Stimulated activated CD8-positive, alpha-beta memory T cell treated with anti-CD3 and anti-CD28 coated beads, Interleukin-7, amount 100 ng/mL, for 1 hour (primary cell): ENCODE measurements at places on chromosomes 4 and X.

GRCh38 chrX:11100281-11101035, 10.7 kb upstream of the HCCS start:
- DNase-seq: no peak

DNA sequence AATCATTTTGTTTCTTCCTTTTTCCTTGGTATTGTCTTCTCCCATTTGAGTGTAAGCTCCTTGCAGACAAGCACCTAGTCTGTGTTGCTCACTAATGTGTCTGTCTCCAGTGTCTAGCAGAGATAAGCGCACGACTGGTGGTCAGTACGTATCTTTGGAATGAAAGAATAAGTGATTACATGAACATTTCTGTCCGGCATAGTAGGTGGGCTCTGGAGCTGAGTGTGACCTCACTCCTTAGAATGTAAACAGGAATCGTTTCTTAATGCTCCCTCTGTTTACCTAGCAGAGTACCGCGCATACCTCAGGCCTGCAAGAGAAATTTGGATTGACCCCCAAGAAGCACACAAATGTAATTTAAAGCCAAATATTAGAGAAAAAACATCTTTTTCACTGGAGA, 235.4 kb downstream of the MAML3 start:
- no peak for DNase-seq

GRCh38 chr4:173121076-173121561, 47.5 kb upstream of the GALNT7 start:
- no peak for DNase-seq

DNA sequence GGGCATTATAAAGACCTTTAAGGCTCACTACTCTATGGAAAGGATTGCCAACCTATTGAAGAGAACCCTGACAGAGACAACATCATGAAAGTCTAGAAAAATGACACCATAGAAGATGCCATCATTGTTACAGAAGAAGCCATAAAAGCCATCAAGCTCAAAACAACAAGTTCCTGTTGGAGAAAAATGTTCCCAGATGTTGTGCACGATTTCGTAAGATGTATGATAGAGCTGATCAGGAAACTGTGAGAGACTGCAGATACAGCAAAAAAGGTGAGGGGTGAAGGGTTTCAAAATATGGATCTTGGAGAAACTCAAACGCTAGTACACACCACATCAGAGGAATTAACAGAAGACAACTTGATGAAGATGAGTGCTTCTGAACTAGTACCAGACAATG, 53.3 kb downstream of the WDFY3 start:
- DNase-seq: no peak

DNA sequence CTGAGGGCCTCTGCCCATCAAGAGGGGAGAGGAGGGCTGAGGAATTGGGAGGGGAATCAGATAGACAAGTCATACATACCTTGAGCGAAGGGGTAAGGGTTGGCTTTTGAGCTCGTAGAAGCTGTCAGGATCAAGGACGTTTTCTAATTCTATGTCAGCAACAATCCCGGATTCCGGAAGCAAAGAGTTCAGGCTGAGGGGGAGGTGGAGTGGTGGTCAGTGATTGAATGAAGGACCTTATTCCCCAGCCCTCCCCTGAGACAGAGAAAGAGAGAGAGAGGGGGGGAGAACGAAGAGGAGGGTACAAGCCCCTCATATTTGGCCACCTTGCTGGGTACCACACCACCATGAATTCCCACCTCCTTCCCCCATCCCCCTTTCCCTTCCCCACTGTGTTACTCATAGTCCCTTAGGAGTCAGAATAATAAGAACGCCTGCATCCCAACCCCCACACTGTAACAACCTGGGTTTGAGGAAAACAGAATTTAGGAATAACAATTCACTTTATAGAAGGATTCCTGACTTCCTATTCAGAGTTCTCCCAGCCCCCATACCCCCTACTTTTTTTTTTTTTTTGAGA, 2.7 kb downstream of the TFE3 start:
- no peak for DNase-seq

GRCh38 chr4:129978315-129978714, 882.4 kb downstream of the C4orf33 start:
- no peak for DNase-seq

GRCh38 chr4:178693816-178694215, 1251.6 kb upstream of the AGA start:
- DNase-seq: no peak

GRCh38 chr4:160110891-160111290, 1008.0 kb downstream of the RAPGEF2 start:
- no peak for DNase-seq

DNA sequence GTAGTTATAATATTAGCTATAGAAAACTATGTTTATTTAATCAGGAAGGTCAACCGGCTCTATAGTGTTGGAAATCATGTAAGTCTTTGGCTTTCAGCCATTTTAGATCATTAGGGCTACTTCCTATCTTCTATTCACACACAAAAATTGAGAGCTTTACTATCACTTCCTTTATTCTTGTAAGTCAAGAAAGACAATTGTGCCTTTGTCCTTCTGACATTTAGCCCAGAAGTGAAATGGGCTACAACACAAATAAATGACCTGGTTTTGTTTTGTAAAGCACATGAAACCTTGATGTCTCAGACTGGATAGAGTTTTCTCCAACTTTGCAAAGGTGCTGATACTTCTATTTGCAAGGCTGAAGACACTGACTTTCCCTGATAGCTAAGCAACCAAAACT, 122.4 kb upstream of the ACSL4 start:
- no peak for DNase-seq

GRCh38 chrX:7109049-7109531, 38.4 kb upstream of the STS start:
- no peak for DNase-seq

- DNase-seq: no peak
These were observed 71.0 kb downstream of the DDX60L start for GRCh38 chr4:168409089-168409801.

- DNase-seq: no peak
These were observed 248.5 kb upstream of the DIAPH2 start for GRCh38 chrX:96436105-96436504.

DNA sequence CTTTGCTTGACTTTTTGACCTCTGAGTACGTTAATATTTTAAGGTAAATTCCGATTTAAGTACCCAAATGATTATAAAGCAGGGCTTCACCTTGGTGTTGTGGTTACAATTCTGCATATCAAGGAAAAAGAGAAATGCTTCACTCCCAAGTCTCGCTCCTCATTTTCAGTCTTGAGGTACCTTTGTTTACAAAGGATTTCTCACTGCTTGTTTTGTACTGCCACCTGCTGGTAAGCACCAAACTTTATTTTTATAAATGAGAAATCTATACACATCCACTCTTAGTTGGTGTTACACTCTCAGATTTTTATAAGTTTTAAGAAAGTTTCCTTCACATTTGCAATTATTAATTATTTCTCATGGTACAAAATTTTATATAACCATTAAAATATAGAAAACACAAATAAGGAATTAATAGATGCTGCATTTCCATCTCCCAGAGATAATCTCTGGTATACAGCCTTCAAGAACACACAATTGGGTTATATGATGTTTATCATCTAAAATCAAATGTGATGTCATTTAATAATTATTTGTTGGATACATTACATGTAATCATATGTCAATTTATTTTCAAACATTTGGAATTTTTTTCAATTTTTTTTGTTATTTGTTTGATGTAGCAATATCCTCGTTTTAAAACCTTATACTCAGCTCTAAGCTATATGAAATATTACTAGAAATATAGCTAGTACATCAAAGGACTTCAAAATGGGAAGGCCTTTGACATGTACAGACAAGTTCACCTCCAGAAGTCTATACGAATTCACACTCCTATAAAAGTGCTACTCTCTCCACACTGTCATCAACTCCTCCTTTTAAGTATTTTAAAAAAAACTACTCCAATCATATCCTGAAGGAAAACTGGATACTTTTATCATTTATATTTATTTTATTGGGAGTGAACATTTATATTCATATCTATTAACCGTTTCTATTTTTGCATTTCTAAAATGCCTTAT, 179.9 kb downstream of the KCNIP4 start:
- DNase-seq: no peak

- DNase-seq: no peak
These were observed at the start of gene STBD1 for GRCh38 chr4:76305971-76306881. Gene STBD1 (plus strand): TSS chr4:76306733. CDS start chr4:76306770, 37 bp downstream.

DNA sequence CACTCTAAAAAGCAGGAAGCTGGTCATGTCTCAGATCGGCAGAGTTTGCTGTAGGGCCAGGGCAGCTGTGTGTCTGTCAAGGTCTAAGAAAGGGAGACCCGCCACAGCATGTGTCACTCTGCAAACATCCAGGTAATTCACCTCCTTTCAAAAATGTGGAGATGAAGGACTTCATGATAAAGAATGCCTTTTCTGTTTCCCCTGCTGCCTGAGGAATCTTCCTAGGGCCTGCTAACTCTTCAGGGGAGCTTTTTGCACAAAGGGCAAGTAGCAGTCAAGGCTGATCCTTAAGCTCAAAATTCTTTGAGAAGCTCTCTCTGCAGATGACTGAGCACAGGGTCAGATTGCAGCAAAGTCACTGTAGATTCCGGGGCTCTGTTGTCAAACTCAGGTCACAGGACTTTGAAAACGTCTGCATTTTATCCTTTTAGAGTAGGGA, 21.1 kb downstream of the RASL11B start:
- no peak for DNase-seq

DNA sequence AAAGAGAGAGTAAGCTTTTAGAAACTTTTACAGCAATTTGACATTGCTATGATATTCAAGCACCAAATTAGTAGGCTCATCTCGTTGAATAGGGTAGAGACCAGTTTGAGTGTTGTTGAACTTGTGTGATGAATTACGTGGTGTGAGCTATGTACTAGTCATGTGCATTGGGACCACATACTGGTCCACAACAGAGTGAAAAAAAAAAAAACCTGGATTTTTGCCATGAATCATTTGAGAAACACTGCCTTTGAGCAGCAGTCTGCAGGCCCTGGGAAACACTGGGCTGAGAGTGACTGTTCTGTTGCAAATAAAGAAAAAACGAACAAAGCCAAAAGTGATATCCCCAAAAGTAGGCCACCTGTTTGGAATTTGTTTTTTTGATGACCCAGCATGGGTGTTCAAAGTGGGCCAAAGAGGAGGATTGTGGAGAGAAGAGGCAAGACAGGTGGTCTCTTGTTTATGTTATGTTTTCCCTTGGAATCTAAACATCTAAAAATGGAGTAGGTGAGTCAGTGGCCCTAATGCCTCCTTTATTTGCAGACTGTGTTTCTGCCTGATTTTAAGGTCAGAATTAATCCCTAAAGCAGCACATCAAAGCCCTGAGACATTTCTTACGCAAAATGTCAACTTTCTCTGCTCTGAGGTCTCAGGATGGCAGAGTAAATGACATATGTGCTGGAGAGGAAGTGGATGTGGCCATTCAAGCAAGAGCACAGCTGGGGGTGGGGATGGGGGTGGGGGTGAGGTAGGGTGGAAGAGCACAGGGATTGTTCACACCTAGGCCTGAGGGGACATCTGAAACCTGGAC, 33.5 kb downstream of the TAF7L start:
- no peak for DNase-seq

DNA sequence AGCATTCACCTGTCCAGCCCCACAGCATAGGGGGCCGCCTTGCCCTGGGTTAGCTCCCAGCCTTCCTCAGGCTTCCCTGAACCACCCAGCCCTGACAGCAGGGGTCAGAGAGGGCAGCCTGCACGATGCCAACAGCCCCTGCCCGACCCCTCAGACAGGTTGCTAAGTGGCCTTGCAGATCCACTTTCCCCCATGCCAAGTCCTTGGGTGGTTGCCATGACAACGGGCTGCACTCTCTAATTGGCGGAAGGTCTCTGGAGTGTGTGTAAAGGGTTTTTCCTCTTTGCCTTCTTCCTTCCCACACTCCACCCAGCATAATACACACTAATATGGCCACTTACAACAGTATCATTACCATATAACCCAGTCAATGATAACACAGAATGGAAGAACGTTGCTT, 99.6 kb upstream of the AFAP1 start:
- DNase-seq: no peak

- DNase-seq: no peak
These were observed 52.1 kb downstream of the PWWP3B start for GRCh38 chrX:106220177-106220576.

- no peak for DNase-seq
These were observed 3.7 kb downstream of the KIF4A start for GRCh38 chrX:70293621-70294020.

GRCh38 chrX:67426946-67427345, 116.9 kb upstream of the AR start:
- DNase-seq: no peak

GRCh38 chr4:12912896-12913418, 571.2 kb downstream of the RAB28 start:
- DNase-seq: no peak

DNA sequence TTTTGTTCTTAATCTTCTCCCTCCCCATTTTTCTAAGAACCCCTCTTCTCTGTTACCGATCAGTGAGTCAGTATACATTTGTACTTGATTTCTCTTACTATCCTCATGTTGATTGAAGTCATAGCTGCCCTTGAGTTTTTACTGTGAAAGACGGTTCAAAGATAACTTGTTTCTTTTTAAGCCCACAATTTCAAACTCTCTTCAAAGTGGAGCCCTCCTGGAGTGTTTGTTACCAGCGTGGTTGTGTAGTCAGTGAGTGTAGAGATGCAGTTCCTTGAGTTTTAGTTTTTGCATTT, 7.9 kb downstream of the PPP1R3F start:
- DNase-seq: no peak

DNA sequence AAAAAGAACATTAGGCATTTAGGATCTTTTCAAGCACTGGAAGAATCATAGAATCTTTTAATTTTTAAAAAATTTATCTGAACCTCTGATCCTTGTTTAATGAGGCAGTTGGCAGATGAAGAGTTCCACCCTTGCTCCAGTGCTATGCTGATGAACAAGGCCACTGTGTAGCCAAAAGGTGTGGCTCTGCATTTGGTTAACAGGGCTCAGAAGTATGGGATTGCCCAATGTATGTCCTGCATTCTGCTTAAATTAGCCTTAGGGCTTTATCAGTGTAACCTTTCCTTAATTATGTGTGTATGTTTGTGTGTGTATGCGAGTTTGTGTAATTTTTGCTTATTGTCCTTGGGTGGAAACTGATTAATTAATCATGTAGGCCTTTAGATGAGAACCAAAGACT, 43.3 kb upstream of the PPM1K start:
- DNase-seq: no peak

GRCh38 chr4:153348006-153348405, 3.5 kb downstream of the MND1 start:
- DNase-seq: no peak

DNA sequence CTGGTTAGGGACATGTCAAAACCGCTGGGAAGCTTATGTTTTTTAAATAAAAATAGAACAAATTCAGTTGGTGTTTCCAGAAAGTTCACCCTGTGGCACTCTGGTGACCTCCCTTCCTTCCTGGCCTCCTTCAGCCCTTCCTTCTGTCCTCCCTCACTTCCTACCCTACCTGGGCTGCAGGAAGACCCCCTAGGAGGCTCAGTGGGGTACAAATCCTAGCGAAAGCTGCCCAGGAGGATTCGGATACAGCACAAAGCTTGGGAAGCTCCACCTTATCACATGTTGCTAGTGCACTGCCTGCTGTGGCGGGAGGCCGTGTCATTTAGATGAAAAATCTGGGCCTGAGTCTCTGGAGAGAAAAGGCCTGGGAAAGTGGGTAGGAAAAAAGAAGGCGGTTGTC, 60.5 kb downstream of the FHDC1 start:
- DNase-seq: no peak
